ENCODE measurements at places on chromosomes 13 and 19.

- DNase-seq = peak; percentile 23
These were observed 9.0 kb upstream of the ACSBG2 start for GRCh38 chr19:6126335-6126974.

DNA sequence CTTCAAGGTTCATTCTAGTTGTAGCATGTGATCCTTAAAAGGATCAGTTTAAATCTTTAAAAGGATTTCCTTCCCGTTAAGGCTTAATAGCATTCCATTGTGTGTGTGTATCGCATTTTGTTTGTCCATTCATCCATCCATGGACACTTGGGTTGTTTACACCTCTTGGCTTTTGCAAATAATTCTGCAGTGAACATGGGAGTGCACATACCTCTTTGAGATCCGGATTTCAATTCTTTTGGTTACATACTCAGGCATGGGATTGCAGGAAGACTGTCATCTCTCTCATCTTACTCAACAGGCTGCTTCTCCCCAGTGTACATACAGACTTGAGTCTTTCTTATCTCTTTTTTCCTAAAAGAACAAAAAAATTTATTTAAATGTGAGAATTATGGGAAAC, 1.2 kb downstream of the RNF113B start:
- DNase-seq = no peak

DNA sequence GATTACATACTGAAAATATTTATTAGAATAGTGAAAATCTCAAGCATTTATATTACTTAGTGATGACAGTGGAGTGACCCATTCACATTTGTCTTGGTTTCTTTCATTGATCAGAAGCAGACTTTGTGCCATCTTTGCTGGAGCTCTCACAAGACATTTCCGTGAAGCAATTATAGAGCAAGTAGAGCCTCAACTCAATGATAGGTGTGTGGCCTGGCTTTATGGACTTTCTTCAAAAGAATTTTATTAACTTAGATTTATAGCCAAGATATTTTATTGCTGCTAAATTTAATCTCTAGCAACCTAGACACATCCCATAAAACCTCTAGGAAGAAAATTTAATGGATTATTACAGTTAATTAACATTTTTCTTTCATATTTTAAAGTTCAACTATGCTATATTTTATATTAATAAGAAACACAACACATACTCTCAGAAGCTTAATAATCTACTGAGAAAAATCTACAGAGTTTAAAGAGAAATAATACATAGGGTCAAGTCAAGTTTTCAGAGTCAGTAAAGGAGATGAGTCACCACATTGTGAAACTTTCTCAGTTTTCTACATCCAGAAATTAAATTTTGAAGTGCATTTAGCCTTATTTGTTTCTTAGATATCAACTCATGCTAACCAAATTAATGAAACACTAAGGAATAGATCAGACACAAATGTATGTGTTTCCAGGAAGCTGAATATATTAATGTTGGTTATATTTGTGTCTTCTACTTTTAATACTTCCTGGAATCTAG, 160.5 kb downstream of the LACC1 start:
- DNase-seq = no peak

DNA sequence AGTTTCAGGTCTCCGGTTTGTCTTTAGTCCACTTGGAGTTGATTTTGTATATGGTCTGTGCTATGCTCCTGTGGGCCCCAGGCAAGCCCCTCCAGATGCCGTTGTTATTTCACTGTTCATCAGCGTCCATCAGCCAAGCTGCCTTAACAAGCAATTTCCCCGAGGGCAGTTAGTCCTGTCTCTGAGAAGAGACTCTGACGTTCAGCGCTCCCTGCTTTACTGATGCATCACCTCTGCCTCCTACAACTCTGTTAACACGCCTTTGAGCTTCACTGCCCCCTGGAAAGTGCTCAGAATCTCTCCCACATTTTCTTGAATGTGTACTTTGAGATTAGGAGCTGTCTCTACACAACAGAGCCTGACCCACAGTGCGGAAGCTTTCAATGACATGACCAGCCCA, 41.8 kb upstream of the UBAC2 start:
- DNase-seq = no peak

- DNase-seq = no peak
These were observed 135.9 kb upstream of the SGCG start for GRCh38 chr13:23044906-23045305.

DNA sequence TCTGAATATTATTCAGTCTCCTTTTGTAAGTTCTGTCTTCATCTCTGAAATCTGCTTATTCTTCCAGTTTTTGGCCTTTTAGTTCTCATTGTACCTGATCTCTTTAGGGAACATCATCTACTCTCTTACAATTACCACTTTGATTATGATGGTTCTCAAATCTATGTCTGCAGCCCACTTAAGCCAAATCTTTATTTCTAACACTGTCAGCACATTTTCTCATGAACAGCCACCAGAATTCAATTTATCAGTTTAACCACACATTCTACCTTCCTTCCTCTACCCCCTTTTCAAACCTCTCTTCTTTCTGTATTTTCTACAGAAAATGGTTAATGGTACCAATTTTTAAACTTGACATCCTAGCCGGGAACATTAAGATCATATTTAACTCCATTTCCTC, 175.3 kb downstream of the FGF14 start:
- DNase-seq = no peak

GRCh38 chr19:49853852-49854377, 3.0 kb downstream of the PTOV1 start:
- DNase-seq = no peak

DNA sequence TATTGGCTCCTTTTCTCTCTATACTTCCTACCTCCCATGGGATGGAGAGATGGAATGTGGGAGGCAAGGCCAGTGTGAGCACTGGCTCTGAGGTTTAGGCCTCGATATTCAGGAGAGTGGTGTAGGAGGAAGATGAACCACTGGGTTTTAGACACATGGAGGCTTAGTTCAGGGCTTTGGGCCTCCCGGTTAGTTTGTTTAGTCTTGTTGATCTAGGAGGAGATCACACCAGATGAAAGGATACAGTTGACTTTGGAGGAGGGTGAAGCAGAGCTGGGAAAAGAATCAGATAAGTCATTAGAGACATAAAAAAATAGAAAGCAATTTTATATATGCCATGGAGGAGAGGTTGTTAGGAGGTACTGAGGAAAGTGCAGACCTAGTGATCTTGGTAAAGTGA, 30.9 kb downstream of the RNASEH2B start:
- no peak for DNase-seq

DNA sequence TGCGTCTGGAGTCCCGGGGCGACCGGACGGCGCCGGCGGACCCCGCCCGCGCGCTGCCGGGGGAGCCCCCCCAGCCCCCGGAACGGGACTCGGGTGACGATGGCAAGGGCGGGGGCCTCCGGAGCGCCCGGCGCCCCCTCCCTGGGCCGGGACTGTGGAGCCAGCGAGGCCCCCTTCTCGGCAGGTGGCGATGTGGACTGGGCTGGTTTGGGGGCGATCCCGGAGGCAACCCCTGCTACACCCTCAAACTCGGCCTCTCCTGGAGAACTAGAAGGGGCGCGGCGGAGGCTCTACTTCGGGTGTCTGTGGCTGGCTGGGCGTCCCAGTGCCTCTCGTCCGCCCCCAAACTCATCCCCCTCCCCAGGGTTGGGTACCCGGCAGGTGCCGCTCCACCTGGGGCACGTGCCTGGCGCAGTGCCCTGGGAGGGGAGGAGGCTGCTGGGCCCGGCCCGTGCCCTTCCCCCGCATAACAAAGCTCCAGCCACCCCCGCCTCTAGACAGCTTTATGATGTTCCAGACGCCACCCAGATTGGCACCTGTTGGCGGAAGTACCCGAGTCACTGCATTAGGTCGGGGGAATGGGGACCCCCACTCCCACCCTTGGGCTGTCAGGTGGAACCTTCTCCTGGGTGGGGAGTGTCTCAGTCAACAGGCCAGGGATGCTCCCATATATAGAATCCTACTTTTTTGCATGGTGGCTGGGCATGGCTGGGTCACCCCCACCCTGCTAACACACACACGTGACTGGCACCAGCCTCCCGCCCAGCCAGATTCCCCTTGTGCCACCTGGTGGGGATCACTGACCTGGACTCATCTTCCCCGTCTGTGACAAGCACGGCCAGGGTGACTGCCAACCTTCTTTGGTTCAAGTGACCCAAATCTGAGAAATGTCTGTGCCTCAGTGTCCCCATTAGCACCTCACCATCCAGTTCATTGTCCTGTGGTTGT, 722 bp downstream of the PKN1 start:
- no peak for DNase-seq

DNA sequence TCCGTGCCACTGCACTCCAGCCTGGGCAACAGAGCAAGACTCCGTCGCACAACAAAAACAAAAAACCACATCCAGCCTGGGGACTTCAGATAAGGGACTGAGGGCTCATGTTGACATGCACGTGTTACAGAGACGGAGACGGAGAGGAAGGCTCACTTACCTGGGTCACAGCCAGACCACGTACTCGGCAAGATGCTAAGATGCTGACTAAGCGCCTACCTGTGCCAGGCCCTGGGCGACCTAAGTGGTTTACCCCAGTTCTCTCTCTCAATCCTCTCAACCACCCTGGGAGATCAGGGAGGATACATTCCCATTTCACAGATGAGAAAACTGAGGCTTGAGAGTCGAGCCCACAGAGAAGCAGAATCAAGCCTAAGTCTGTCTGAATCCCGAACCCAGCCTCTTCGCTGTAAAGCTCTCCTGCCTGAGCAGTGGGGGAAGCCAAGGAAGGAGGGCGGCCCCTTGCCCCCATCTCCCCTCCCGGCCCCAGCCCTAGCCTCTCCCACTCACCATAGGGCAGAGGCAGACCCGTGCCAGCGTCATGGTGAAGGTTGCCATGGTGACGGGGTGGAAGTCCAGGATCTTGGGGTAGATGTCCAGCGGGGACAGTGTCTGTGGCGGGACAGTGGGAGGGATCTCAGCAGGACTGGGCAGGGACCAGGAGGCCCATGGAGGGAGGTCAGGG, 13.5 kb downstream of the ERCC2 start:
- peak; percentile 77 for DNase-seq

GRCh38 chr19:48970923-48971395, 5.8 kb downstream of the FTL start:
- peak; percentile 92 for DNase-seq

GRCh38 chr13:30830638-30830965, 75.5 kb upstream of the MEDAG start:
- DNase-seq = no peak

GRCh38 chr13:32600890-32601289, 14.6 kb downstream of the PDS5B start:
- no peak for DNase-seq

DNA sequence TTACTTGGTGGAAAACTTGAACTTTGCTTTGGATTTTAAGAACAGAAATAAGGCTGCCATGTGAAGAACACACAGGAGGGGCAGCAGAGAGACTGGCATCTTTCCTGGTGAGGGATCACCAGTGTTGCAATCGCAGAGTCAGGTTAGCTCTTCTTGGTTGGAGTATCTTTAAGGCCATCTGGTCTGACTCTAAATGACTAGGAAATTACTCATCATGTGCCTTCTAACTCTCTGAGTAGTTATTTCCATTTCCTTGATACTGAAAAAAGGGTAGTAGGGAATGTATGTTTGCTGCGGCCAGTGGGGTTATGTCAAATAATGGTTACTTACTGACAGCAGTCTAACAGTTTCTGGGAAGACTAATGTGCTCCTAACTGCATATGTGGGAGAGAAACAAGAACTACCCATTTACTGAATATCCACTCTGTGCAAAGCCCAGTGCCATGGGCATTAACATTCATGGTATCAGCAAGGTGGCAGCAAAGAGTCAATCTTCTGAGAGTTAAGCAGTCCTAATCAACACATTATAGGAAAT, 122.1 kb downstream of the COG6 start:
- DNase-seq = no peak

DNA sequence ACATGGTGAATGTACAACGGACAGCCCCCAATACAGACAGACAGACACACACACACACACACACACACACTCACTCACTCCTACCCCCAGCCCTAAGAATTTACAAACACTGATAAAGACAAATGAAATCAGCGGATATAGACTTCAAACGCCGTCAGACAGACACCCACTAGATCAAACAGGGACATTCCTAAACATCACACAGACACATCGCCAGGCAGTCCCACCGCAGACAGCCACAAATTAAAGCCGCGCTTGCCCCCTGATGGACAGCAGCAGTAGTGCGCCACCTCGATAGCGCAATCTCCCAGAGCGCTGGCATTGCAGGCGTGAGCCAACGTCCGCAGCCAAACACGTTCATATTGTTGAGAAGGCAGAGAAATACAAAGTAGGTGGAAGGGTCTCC, 24.7 kb upstream of the ADGRE1 start:
- peak; percentile 54 for DNase-seq

DNA sequence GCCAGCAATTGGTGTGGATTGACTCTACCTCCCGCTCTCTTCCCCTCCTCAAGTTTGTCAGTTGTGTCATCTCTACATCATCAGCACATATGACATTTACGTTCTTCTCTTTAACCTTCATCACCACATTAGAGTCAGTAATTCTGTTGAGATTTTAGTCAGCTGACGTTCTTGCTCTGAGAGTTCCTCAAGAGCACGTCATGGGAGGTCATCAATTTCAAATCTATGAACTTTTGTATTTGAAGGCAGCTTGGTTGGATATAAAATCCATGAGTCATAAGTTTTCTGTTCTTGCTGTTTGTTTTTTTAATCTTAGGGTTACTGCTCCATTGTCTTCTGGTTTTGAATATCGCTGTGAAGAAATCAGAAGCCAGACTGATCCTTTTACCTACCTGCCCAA, 21.8 kb upstream of the ARGLU1 start:
- no peak for DNase-seq

- no peak for DNase-seq
These were observed 5.3 kb downstream of the FGF21 start for GRCh38 chr19:48760504-48761205.

DNA sequence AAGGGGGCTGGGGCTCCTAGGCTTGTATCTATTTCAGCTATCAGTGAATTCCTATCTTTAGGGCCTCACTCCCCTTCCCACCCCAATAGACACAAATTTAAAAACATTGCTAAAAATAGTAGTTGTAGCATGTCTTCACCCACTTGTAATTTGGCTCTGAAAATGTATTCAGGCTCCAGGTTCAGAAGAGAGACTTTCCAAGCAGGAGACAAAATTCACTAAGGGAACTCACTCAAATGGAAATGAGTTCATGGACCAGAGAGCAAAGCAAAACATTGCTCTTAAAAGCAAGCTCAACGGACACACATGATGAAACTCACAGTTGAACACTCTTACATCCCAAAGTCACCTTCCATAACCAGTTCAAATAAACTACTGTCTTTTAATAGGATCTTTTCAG, 36.8 kb downstream of the PHF11 start:
- no peak for DNase-seq

DNA sequence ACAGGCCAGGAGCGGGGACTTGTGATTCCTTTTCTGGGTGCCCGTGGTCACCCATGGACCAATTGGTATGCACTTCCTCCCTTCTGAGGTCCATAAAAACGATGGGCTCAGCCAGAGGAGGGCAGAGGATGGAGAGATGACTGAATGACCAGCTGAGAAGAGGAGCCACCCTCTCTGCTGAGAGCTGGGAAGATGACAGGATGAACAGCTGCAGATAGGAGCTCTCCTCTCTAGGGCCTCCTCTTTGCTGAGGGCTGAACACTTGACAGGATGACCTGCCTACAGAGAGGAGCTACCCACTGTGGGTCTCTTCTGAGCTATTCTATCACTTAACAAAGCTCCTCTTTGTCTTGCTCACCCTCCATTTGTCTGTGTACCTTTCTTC, 4.1 kb downstream of the IGFL4 start:
- no peak for DNase-seq

- no peak for DNase-seq
These were observed 41.9 kb downstream of the GPC6 start for GRCh38 chr13:93268327-93269028.

GRCh38 chr13:21006141-21007005, 55.0 kb downstream of the LATS2 start:
- no peak for DNase-seq

GRCh38 chr19:9078651-9079050, 8.2 kb upstream of the OR1M1 start:
- DNase-seq = no peak
